ENCODE measurements at places on chromosomes 2 and 18.

- no peak for DNase-seq
Measured at GRCh38 chr2:232873909-232874641, 4.0 kb downstream of the SNORC start.

- DNase-seq = no peak
Measured at GRCh38 chr18:9066817-9067306, 35.6 kb upstream of the NDUFV2 start.

DNA sequence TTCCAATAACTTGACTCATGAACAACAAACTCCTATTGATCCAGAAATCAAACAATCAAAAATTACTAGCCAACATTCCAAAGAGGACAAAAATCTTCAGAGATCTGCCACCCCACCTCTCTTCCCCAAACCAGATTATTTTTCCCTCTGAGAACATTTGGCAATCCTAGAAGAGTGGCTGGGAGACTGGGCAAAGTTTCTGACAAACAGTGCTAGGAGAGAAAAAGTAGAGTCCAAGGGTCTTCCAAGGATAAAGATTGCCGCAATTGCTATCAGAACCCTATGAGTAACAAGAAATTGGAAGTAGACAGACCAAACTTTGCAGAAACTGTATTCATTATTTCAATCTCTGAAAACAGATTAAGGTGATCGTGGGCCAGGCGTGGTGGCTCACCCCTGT is 22.4 kb downstream of the REV1 start:
- no peak for DNase-seq

DNA sequence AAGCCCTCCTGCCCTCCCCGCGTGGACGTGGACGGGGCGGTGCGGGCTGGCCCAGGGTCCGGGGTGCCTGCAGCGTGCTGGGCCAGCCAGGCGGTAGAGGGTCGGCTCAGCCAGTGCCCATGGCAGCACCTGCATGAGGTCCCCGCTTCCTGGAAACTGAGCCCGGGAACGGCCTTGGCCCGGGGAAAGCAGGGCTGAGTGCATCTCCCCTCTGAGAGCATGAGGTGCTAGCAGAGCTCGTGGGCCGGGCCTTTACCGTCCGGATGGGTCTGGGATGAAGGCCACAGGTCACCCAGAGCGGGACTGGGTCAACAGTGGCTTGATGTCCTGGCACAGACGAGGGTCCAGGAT is 39.8 kb downstream of the TSHZ1 start:
- DNase-seq = no peak

DNA sequence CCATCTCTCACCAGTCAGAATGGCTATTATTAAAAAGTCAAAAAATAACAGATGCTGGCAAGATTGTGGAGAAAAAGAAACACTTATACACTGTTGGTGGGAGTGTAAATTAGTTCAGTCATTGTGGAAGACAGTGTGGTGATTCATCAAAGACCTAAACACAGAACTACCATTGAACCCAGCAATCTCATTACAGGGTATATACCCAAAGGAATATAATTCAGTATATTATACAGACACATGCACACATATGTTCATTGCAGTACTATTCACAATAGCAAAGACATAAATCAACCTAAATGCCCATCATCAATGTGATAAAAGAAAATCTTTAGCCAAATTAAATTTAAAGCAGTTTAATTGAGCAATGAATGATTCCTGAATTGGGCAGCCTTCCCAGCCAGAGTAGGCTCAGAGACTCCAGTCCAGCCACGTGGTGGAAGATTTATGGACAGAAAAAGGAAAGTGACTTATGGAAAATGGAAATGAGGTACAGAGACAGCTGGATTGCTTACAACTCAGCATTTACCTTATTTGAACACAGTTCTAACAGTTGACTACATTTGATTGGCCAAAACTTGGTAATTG is 377.1 kb upstream of the SLC39A10 start:
- no peak for DNase-seq

- DNase-seq = no peak
Measured at GRCh38 chr2:198595721-198596120, 791.3 kb downstream of the PLCL1 start.

DNA sequence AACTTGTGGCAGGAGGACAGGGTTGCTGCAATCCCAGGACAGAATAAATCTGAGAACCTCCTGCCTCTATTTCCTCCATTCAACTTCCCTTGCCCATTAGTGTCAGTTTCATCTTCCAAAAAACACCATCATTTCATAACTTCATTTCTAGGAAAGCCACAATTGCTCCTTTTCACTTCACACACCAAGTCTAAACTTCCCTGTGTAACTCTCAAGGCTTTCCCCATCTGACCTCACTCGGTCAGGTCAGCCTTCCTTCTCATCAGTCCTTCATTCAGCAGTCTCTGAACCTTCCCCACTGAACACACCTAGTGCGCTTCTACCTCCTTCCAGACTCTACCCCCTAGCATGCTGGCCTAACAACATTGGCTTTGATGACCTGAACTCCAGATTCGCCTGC is 35.8 kb downstream of the TCF7L1 start:
- no peak for DNase-seq

DNA sequence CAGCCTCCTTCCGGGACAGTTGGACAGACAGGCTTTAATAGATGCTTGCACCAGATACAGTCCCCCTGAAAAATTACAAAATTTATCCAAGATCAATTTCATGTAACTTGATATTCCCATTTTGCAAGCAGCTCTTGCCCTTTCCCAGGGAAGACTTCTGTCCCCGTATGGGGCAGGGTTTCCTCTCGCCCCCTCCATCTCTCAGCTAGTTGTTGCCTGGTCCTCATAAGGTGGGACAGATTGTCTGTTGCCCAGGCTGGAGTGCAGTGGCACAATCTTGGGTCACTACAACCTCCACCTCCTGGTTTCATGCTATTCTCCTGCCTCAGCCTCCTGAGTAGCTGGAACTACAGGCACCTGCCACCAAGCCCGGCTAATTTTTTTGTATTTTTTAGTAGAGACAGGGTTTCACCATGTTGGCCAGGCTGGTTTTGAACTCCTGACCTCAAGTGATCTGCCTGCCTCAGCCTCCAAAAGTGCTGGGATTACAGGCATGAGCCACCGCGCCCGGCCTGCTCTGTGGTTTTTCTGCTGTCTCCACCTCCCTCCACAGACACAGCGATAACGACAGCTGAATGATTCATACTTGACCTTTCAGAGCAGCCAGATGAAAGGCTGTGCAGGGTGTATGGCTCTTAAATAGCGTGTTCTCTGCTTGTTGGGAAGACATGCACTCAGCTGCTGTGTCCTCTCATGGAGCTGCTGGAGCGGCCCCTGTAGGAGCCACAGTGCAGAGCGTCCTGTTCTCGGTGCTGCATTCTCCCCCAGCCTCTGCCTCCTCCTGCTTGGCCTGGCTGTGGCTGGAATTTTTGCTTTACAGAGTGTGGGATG is 61.4 kb downstream of the TTC39C start:
- DNase-seq = peak; percentile 40

DNA sequence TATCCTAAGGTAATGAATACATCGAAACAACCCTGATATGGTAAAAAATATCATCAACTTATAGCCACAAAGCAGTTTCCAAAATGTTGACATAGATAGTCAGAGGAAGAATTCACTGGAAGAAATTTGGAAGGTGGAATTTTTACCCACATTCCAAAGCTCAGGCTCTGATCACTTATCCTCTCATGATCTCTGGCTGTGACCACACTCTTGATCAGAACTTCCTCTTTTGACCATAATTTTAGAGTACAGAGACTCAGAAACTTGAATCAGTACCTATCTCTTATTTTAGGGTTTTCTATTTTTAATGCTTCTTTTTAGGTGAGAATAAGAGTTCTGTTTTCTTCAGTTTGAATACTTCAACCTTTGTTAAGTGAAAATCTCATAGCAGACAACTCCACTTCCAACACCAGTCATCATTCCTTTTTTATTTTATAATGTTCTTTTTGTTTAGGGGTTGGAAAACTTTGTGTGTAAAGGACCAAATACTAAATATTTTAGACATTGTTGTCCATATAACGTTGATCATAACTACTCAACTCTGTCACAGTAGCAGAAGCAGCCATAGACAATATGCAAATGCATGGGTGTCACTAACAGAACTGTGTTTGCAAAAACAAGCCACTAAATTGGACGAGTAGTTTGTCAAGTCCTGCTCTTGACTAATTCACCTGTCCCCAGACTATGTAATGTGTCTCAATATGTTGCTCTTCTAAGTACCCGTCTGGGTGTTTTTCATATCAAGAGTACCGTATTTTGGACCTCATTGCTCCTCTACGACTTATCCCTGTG is 891.6 kb upstream of the CRIM1 start:
- no peak for DNase-seq

- DNase-seq = no peak
Measured at GRCh38 chr18:36403896-36404820, 106.6 kb downstream of the FHOD3 start.

DNA sequence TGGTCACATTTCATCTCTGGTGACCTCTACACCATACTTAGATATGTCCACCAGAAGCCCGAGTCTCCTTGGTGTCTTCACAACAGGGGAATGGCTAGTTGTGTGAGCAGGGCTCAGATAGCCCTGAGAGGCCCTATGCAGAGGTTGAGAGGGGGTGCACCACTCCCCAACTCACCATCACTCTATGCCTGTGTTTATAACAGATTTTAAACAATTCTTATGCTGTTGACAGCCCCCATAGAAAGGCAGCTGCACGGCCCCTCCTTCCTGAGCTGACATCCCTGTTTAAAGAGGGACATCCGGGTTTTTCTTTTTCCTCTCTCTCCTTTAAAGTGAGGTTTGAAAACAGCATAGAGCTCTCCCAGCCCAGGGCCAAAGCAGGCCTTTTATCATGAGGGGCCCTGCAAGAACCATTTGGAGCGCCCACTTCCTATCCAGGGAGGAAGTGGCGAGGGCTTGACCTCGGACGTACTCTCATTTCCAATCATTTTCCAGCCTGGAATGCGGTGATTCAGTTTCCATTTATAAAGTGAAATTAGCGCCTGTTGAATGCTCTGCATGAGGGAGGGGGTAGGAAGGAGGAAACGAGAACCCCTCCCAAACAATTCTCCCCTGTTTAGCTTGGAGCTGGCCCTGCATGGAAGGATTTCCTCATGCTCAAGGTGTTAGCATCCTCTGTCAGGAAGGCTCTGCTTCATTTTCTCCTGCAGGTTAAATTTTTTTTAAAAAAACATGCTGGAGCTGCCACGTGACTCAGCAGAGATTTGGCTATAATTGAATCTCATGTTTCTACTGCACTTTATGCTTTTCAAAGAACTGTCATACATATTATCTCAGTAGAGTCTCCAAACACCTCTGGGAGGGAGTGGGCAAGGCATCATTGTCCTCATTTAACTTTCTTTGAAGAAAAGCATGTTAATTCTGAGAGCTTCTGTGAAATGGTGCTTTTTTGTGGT is 117.5 kb downstream of the DDX1 start:
- DNase-seq = no peak

DNA sequence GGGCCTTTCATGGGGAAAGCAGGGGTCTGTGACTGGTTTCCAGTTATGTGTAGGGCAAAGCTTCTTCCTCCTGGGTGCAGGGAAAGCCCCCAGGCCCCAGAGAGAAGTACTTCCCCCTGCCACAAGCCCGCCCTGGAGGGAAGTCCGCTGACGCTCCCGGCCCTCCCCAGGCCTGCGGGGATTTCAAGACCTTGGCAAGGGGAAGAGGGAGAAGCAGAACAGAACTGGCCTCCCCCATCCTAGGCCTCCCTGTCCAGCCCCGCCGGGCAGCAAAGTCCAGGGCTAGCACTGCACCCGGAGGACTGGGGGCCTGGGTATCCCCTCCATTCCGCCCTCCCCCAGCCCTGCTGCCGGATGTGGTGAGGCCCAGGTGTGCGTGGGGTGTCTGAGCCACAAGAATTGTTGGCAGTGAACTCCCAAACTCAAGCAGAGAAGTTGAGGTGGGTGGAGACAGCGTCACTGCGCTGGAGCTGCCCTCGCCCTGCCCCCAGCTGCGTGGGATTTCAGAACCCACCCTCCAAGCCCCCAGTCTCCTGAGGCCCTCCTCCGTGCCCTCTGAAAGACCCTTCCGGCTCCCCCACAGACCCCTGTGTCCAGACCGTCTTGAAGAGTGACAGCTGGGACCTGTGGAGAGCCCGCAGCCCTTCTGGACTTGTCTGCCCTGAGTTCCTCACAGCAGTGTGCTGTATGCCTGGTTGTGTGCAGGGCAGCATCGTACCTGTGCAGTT is 1.1 kb upstream of the DUSP2 start:
- peak; percentile 92 for DNase-seq

- no peak for DNase-seq
Measured at GRCh38 chr18:67977067-67977616, 460.6 kb upstream of the DSEL start.

DNA sequence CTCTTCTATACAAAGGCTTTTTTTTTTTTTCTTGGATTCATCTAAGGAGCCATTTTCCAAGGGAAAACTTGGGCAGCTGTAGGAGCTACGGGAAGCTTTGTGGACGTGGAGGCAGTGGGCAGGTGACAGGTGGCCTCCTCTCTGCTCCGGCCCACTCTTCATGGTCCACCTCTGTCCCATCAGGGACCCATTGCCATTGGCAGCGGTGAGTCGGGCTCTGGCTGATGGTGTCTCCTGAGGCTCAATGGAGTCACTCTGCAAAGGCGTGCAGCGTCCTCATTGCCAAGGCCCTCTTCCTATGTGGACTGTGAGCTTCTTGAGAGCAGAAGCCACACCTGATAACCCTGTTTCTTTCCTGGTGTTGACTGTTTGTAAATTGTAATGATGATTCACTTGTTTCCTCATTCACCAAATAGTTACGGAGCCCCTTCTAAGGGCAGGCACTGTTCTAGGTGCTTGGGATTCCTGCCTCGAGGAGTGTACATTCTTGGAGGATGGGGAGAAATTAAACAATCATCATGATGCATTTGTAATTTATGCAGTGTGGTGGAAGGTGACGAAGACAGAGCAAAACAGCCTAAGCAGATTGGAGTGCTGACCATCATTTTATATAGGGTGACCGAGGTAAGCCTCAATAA is 240.3 kb upstream of the HS6ST1 start:
- no peak for DNase-seq

GRCh38 chr2:147636238-147636882 is 208.5 kb upstream of the ACVR2A start:
- peak; percentile 34 for DNase-seq

DNA sequence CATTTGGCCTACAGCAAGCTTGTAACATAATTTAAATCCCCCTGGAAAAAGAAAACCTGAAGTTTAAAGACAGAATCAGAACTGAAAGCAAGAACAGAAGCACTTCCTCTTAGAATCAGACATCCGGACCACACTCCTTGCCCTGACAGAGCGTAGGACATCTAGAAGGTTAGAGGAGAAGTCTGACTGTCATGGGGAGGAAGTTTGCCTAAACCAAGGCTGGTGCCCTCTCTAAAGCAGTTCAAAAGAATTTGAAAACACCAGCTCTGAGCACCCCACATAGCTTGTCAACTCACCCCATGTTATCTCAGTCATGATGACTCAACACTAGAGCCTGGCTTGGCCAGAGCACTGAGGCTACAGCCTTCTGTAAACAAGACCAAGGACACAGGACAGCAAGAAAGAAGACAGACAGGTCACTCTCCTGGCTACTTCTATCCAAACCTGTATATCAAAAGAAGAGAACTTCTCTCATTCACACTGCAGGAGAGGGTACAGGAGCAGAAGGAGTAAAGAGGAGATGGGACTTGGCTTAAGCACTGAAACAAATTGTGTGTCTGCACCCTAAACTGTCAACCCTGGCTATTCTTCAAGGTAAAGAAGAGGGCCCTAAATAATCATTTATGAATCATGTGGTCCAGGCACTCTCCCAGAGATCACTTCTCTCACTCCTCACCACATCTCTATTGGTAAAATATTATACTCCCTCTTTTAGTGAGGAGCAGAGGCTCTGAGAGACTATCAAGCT is 198.6 kb downstream of the MEMO1 start:
- DNase-seq = peak; percentile 26

Measured in CD4-positive, alpha-beta T cell treated with Interleukin-15 for 1 hour (primary cell).